Omental fat pad (tissue), 4 donors: ENCODE measurements at places on chromosomes 2 and 18.

DNA sequence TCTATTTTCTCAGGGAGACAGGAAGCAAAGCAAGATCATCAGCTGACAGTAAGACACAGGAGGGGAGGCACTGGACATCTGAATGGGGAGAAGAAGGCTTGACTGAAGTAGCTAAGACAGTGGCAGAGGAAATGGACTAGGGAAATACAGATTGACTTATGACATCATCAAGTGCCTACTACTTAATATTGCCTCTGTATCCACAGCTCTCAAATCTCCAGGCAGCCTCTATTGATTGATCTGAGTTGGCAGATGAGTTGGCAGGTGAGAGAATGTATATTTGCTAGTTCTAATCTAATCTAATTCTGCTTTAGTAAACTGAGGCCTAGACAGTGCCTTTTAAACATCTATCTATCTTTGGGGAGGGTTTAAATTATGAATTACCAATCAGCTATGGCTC is 242.1 kb downstream of the SLC8A1 start:
- DNase-seq, result no peak

GRCh38 chr2:240876035-240876474 is 7.4 kb downstream of the AGXT start:
- DNase-seq, result no peak

GRCh38 chr2:182804128-182804527 is 62.3 kb downstream of the FRZB start:
- no peak for DNase-seq

DNA sequence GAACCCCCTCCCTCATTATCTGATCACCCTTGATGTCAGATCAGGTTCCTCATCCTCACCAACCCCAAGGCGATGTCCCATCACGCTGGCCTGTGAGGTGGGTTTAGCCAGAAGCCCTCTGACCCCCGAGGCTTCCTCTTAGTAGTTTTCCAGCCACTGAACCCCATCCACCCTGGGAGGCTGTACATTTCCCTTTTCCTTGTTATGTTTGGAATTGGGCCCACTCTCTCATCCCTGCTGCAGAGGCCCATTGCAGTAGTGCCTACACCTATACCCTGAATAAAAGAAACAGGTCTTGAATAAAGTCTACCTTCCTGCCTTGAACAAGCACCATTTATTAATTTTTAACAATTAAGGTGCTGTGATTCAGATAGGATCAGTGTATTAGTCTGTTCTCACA is 80.1 kb downstream of the NCAPH start:
- no peak for DNase-seq
